ENCODE measurements at places on chromosomes 11 and 22.

DNA sequence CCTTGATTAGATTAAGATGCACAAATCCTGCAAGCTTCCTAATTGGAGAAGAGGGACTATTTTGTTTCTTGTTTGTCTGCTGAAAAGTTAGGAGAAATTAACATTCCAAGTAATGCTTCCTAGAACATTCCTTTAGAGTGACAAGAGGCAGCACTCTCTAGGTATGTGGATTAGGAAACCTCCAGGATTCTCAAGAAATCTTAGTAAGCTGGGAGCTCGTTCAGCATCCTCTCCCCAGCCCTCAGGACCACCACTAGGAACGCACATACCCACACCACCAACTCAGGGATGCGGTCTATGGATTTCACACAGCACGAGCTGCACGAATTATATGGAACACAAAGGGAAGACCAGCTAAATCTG, 52.9 kb downstream of the NCAPD3 start:
- DNase-seq = no peak

DNA sequence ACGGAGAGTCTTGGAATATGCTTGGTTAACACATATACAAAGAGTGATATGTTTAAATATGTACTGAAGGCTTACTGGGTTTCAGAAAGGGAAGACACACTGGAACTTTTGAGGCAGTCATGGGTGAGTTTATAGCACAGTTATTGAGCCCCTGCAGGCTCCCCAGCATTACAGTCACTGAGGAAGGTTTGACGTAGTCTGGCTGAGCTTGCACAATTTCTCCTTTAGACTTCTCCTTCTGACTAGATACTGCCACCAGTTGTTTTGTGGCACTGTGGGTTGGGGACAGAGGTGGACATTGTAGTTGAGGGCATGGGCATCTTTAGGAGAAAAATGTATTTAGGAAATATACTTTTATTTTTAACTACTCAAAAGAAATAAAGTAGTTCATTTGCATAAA, 285.4 kb downstream of the C11orf87 start:
- DNase-seq = no peak

DNA sequence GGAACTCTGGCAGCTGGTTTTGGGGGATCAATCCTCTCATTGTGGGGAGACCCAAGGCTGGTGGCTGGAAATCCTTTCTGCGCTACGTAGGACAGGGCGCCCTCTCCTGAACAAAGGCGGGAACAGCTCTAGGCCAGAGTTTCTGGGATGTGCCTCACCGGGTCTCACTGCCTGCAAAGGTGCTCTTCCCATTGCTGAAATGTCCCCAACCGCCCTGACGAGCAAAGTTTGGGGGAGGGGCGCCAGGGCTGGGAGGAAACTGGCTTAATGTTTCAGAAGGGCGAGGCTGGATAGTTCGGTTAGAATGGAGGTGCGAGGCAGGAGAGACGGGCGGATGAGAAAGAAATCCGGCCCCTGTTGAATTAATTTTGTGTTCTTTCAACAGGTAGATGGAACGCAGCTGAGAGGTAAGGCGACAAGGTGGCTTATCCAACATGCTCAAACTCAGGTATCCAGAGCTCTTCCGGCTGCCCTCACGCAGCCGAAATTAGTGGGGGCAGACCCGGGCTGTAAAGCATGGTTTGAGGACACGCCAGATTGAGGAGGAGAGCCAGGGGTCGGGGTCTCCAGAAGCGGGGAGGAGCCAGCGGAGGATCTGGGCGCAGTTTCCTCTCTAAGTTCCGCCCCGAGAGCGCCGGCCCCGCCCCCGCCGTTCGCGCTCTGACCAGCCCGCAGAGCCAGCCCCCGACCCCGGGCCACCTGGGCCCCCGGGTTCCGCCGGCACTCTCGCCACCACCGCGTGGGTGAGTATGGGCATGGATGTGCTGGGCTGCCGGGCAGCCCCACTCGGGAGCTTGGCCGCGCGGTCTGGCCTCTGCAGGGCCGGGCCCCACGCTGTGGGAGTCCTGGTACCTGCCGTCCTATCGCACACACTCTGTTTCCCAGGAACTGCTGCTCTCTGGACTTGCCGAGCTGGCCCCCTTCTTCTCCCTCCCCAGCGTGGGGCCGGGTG, at the start of gene PGAP2:
PGAP2 (plus strand) TSS at position 652 of the 952 bp plus-strand sequence. CDS start 2,700 bp downstream, outside the sequence.
- DNase-seq = no peak

- DNase-seq = no peak
Observed at GRCh38 chr11:3022982-3023381, 30.9 kb upstream of the NAP1L4 start.

- DNase-seq = no peak
Observed at GRCh38 chr11:105700271-105700670, 90.4 kb downstream of the GRIA4 start.

DNA sequence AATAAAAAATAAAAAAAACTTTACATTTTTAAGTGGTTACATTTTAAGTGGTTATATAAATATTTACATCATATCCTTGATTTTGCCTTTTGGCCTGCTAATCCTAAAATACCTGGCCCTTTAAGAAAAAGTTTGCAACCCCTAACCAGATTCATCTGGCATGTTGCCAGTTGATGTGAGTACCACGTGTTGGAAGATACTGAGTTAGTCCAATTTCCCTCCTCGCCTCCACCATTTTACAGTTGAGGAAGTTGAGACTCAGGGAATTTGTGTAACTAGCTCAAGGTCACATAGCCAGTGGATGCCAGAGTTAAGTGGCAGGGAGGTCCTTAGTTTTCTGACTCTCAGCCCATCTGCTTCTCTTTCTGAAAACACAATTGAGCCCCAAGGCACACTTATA, 5.1 kb downstream of the ELF5 start:
- no peak for DNase-seq

GRCh38 chr11:39541945-39542351, 1917.5 kb downstream of the LRRC4C start:
- DNase-seq = no peak

DNA sequence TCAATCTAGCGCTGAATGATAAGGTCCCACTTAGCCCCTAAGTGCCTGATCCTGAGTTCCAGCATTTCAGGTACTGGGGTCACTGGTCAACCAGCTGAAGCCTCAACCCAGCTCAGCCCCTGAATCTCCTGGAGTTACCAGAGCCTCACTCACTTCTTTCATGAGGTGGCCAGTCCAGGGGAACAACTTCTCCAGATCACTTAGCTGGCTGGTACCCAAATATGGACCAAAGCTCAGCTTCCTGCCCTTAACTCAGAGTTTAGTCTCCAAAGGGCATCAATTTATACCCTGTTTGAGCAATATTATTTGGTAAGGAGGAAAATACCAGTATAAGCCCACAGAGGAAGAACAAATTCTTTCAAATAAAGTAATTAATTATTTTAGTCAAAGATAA, 105.6 kb downstream of the SLC1A2 start:
- DNase-seq = no peak

DNA sequence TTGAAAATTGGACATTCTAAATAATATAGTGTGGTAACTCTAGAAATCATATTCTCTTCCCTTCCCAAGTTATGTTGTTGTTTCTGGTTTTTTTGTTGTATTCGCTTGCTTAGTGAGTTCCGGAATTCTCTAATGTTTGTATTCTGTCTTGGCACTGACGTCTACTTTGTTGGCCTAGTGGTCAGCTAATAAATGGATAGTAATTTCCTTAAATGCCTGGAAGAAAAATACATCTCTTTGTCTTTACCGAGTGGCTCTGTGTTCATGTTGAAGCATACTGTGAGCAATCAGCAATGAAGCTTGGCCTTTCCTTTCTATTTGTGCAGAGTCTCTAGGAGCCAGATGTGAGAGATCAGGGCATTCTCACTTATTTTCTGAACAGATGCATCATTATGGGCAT, 1225.7 kb downstream of the JRKL start:
- no peak for DNase-seq

- DNase-seq = peak; percentile 35
Observed at GRCh38 chr11:120336641-120337354, 585 bp downstream of the ARHGEF12 start.

DNA sequence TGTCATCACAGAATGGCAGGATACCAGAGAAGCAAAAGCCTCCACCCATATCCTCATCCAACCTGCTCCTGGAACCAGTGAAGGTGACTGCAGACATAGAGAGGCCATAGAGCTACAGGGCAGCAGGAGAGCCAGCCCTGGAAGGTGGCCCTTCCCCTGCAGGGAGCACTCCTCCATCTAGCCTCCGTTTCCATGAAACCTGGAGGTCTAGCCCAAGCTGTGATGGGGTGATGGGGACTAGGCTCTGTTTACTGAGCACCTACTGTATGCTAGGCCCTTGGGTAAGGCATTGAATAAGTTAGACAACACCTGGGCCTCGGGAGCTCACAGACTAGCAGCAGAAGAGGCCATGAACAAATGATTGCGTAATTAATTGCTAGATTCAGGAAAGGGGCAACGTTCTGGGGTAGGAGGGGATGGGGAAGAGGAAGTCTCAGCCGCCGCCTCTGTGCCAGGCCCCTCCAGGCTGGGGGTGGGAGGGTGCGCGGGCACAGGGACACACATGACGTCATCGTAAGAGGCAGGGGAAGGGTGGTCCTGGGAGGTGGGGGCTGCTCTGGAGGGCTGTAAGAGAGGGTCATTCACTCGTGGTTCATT, 784 bp upstream of the SYNGR1 start:
- no peak for DNase-seq

DNA sequence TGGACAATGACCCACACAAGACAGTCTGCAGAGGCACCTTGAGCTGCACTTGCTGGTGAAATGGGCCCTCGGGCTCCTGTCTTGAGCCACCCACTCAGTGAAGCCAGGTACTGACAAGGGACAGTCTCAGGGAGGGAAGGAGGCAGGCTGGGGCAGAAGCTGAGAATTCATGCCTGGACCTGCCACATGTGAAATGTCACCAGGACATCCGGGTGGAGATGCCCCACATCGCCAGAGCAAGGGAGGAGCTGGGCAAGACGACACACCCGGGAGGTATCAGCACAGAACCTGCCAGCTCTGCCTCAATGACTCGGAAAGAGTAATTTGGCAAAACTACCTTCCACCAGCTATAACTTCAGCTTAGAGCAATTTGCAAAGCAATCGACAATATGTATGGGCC, 23.5 kb downstream of the CPT1A start:
- DNase-seq = no peak

DNA sequence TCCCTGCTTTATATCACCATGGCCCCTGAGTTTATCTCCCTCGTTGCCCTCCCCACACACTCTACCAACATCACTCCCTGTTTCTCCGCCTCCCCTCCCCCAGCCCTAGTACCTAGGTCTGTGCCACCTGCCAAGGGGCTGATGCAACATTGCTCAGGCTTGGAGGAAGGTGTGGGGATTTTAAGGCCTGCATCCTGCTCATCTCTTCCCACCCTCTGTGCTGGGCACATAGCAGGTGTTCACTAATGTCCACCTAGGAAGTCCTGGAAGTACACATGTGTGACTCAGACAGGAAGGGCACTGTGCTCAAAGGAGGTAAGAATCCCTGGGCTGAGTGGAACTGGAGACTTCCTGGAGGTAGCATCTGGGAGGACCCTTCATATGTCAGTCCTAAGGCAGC, 37.0 kb downstream of the PDE2A start:
- no peak for DNase-seq

- DNase-seq = no peak
Observed at GRCh38 chr11:1926156-1927025, 6.9 kb downstream of the TNNT3 start.

DNA sequence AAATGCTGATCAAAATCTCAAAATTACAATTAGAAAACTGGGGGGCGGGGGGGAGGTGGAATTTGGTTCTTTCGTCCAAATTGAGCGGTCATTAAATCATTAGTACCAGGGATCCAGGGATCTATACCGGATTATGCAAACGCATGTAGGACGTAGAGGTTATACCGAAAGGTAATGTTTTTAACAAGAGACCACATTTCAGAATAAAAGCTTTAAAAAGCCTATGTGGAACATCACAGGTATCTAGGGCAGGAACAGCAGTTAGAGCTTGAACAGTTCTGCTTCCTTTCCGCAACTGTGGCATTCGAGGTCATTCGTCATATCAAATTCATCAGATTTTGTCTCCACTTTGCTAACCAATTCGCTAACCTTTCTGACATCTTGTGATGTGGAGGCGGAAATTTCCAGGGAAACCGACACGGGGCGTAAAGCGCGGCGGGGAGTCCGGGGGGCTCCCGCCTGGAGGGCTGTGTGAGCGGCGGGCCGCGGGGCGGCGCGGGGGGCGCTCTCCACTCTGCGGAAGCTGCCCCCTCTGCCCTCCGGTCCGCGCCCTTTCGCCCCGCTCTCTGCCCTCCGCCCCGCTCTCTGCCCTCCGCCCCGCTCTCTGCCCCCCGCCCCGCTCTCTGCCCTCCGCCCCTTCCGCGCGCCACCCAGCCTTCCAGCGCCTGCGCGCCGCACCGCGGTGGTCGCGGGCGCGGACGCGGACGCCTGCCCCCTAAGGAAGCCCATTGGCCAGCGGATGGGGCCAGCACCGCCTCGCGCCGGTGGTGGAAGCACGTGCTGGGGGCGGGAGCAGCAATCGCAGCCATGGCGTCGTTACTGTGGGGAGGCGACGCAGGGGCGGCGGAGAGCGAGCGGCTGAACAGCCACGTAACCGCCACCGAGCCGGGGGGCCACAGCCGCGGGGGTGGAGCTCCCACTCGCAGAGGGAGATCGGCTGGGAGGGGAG, at the start of gene DDX25:
DDX25 (plus strand) TSS at position 798 of the 949 bp plus-strand sequence; CDS start at position 808, 10 bp downstream.
- DNase-seq = no peak

- DNase-seq = no peak
Observed at GRCh38 chr11:45048870-45049691, 97.4 kb upstream of the PRDM11 start.

DNA sequence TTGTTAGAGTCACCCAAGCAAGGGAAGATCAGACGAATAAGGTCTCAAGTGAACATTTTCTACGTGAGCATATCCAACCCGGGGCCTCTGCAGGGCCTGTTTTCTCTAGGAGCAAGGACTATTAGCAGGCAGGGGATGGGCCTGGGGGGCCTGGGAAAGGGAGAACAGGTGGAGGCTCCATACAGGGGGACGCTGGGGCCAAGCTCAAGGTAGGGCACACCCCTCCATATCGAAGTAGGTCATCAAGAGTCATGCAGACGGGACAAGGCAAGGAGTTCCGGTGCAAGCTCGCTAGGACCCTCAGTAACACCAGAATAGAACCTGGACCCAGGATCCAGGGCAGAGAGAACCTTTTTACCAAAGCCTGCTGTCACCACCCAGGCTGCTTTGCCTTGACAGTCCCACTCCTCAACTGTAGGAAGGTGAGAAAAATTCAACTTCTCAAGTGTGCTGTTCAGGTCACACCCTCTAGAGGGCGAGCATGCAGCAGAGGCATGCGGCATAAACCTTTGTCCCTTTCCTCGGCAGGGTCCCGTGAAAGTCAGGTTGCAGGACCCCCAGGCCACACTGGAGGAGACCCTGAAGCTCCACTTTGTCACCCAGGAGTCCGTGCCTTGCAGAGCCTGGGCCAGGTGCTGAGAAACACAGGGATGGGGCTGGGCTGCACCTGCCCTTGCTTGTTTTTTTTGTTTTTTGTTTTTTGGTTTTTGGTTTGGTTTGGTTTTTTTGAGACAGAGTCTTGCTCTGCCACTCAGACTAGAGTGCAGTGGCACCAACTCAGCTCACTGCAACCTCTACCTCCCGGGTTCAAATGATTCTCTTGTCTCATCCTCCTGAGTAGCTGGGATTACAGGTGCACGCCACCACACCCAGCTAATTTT, 8.6 kb upstream of the APOBEC3B start:
- DNase-seq = no peak

DNA sequence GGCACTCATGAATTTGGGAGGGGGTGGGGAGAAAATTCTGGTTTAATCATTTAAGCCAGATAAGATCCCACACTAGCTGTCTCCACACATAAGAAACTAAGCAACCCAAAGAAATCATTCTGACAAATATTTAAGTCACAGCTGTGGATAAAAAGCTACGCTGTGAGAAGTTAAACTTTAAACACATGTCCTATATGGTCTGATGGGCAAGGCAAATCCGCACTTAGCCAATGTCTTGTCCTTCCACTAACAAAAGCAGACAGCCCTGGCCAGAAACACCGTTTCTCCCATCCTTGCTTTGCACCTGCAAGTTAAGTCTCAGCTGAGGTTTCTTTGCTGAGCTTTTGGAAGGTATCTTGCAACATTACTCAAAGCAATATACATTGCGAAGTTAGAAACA, 68.0 kb downstream of the ETS1 start:
- DNase-seq = no peak

Measured in activated CD4-positive, CD25-positive, alpha-beta regulatory T cell (primary cell).